ENCODE measurements at places on chromosomes 5 and 9.

- DNase-seq: no peak
These were observed 164.9 kb downstream of the PBX3 start for GRCh38 chr9:125911861-125912644.

DNA sequence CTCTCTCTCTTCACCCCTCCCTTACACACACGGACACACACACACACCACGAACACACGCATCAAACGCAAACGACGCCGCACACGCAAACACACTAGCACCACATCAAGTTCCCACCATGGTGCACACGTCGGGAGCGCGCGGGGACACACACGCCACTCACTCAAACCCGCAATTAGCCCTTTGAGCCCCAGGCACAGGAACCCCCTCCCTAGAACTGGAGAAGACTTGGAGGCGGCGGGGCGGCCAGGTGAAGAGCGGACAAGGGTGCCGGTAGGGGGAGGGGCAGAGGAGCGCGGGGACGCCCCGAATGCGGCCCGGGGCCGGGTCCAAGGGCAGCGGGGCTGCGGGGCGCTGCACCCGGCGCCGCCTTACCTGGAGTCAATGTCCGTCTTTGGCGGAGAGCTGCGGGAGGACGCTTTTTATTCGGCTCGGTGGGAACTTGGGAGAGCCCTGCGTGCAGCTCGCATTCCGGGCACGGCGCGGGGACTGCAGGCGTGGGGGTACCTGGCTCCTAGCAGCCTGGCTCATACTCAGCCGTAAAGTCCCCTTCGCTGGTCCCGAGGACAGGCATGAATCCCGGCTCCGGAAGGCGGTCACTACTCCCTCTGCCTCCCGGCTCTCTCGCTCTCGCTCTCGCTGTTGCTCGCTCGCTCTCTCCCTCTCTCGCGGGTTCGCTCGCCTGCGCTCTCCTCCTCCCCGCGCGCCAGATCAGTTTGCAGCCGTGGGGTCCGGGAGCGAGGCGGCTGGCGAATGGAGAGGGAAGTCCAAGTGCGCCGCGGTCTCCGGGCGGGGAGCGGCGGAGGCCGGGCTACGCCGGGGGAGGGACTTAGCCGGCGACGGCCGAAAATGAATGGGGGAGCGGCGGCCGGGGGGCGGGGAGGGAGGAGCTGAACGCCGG lies at the start of gene BRINP1:
BRINP1 (minus strand) TSS at position 755 of the 901 bp plus-strand sequence. CDS start 56,080 bp downstream, outside the sequence.
- DNase-seq: peak; percentile 4

GRCh38 chr9:113577525-113578261 lies 114.2 kb downstream of the RGS3 start:
- DNase-seq: peak; percentile 20

GRCh38 chr5:53507013-53507412 lies 26.6 kb downstream of the FST start:
- no peak for DNase-seq

GRCh38 chr9:97895695-97896332 lies 26.5 kb downstream of the TRMO start:
- no peak for DNase-seq

Data from fibroblast of pulmonary artery (primary cell).